ENCODE measurements at places on chromosomes 2 and 18.
A peak's percentile ranks its signal among the peaks of the same experiment; 100 is the strongest.

GRCh38 chr18:7789856-7790552 lies 222.9 kb downstream of the PTPRM start:
- DNase-seq: no peak

GRCh38 chr2:230660294-230661060 lies 52.2 kb upstream of the CAB39 start:
- DNase-seq: peak; percentile 42

- DNase-seq: no peak
Observed at GRCh38 chr2:43008388-43008787, 216.0 kb upstream of the HAAO start.

DNA sequence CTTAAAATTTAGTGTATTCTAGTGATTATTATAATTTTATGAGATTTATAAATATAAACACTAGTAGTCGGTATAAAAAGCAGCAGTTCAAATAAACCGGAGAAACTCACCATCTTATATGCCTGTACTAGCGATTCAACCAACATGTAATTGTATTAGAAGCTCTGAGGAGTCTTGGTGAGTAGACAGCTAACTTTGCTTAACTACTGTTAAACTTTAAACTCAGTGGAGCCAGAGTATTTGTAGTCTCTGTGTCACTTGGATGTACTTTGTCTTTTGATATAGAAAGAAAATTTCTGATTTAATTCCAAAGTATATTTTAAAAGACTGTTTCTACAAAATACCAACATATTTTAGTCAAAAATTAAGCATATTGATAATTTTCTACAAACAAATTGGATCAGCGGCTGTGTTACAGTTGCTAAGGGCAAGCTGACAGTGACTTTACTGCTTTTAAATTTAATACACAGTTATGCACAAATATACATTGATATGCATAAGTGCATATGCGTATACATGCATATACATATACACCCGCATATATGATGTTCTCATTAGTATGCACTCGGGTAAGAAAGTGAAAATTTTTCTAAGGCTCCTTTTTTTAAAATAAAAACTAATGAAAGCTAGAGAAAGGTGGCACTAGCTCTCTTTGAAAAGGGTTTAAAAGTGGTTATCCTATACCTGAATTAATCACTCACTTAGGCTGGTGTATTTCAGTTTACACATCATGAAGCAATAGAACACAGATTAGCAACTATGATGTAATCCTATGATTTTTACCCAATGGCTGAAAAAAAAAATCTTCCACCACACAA lies 374.5 kb downstream of the NCKAP5 start:
- no peak for DNase-seq

GRCh38 chr2:200592406-200593075 lies 6.7 kb downstream of the AOX1 start:
- DNase-seq: no peak

DNA sequence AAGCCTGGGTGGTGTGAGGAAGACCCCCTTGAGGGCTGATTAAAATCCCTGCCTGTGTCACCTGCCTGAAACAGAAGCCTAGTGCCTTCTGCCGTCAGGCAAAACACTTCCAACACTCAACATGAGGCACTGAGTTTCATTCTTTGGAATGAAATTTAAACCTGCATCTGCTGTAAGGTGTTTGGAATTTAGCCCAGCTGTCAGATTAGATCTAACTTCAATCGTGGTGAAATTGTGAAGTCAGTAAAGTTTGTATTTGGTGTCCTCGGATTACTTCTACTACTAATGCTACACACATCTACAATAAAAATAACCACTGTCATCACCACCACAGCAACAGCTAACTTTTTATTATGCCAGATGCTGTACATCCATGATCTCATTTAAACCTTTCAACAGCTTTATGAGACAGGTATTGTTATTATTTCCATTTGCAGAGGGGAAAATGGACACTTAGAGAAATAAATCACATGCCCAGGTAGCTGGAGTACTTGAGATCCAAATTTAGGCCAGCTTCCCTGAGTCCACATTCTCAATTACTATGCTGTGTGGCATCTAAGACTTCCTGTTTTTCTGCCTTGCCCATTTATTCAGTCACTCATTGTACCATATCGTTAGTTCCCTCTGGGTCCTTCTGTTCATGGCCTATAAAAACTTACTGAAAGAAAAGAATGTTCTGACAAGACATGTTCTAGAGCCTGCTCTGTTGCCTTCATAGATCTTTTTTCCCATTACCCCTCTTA lies 98.2 kb upstream of the GCFC2 start:
- no peak for DNase-seq

- no peak for DNase-seq
Observed at GRCh38 chr2:219356834-219357233, 24.3 kb upstream of the RESP18 start.

DNA sequence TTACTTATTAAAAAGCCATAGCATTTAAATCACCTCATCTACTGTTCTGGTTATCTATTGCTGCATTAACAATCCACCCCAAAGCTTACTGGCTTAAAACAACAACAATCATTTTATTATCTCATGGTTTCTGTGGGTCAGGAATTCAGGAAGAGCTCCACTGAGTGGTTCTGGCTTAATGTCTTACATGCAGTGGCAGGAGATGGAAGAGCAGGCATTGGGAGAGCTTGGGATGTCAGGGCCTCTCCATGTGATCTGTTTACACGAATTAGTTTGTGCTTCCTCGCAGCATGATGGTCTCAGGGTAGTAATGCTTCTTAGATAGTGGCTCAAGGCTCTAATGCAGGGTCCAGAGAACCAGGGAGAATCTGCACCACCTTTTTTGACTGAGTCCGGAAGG lies 14.4 kb upstream of the REL start:
- no peak for DNase-seq
